Esophagus muscularis mucosa (tissue), 4 donors: ENCODE measurements at places on chromosomes 1 and 21. TPM values are rescaled to one million over a fixed set of nuclear protein-coding genes. Genes with fewer than 3 reads are reported as not detected.

Gene ICOSLG
- 0.66 TPM for total RNA-seq

Gene SFN
- total RNA-seq: 0.33 TPM

Gene FCGR2B
- 34.9 TPM for total RNA-seq

Gene LCE1E
- total RNA-seq: not detected

Gene CDC20
- not detected for total RNA-seq

Gene GNG12
- total RNA-seq: 115 TPM

Gene SHE
- 12.5 TPM for total RNA-seq

Gene ACADM
- 71.1 TPM for total RNA-seq

Gene MTX1
- total RNA-seq: 52.8 TPM

Gene GREM2
- total RNA-seq: 0.83 TPM

Gene PTBP2
- total RNA-seq: 96.2 TPM

Gene RUNX3
- 1.2 TPM for total RNA-seq

GRCh38 chr1:94971491-94971924 is 44.6 kb upstream of the CNN3 start:
- no peak for DNase-seq

- DNase-seq: no peak
Observed at GRCh38 chr1:232767305-232768074, 37.7 kb upstream of the MAP10 start.

DNA sequence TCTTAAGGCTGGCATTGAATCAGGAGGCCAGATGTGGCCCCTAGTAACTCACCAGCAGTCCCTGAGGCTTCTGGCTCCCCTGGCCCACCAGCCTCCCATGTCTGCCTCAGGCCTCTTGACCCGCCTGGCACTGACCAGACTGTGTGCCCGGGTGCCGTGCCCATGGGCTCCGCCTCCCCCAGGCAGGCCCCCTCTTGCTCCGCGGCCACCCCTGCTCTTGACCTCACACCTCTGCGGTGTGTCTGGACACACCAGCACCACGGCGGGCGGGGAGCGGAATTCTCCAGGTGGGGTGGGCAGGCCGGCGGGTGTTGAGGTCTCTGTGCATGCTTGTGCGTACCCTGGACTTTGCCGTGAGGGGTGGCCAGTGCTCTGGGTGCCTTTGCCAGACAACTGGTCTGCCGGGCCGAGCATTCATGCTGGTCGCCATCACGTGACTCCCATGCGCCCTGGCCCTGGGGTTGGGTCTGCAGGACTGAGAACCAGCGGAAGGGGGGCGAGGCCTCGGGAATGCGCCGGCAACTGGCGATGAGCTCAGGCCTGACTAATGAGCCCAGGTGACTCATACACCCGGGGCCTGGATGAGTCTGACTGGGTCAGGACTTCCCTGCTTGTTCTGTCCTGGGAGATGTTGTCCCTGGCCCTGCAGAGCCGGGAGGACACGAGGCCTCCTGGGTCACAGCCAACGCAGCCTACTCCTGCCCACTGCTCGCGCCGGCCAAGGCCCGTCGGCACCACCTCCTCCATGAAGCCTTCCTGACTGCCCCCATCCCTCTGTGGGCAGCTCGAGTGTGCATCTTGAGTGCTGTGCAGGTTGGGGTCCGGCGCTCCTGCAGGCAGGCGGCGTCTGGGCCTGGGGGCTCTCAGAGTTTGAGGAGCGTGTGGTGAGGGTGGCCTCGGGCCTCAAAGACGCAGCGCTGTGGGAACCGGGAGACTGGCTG is 22.6 kb downstream of the COL18A1 start:
- no peak for DNase-seq

DNA sequence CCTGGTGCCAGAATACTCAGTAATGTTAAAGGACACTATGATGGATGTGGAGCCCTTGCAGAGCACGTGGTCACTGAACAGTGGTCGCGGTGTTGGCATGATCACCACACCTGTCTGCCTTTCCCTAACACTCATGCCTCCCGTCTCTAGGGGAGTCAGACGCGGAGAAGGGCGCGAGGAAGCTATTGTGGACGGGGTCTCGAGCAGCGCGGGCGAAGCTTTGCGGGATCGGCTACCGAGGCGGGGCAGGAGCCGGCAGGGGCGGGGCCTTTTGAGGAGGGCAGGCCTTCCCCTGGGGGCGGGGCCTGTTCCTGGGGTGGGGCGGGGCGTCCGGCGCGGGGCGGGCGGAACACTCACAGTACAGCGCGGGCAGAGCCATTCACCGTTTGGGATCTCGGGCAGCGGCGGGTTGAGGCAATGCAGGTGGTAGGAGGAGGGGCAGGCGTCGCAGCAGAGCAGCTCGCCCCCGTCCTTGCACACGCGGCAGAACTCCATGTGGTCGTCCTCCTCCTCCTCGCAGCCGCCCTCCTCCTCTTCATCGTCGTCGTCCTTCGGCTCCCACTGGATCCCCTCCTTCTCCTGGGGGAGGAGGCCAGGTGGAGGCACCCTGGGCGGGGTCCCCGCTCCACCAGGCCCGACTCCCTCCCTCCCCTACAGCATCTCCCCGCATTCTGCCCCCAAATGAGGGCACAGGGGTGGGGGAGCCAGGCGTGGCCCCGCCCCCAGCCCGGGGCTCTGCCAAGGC is 31.5 kb downstream of the CHD5 start:
- no peak for DNase-seq

DNA sequence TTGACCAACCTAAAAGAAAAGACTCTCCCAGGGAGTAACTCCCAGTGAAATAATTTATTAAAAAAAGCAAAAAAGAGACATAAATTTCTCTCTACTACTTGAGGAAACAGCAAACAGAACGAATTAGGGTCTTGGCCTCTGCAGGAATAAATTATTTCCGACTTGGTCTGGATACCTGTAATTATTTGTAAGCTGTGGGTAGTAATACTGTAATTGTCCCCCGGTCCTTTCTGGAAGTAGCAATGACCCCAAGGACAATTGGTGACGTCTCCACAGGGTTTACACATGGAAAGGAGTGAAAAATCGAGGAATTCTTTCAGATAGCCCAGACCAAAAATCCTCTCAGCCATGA is 3.7 kb upstream of the SIM2 start:
- no peak for DNase-seq

- DNase-seq: no peak
Observed at GRCh38 chr21:34065027-34065426, 8.4 kb upstream of the MRPS6 start.

DNA sequence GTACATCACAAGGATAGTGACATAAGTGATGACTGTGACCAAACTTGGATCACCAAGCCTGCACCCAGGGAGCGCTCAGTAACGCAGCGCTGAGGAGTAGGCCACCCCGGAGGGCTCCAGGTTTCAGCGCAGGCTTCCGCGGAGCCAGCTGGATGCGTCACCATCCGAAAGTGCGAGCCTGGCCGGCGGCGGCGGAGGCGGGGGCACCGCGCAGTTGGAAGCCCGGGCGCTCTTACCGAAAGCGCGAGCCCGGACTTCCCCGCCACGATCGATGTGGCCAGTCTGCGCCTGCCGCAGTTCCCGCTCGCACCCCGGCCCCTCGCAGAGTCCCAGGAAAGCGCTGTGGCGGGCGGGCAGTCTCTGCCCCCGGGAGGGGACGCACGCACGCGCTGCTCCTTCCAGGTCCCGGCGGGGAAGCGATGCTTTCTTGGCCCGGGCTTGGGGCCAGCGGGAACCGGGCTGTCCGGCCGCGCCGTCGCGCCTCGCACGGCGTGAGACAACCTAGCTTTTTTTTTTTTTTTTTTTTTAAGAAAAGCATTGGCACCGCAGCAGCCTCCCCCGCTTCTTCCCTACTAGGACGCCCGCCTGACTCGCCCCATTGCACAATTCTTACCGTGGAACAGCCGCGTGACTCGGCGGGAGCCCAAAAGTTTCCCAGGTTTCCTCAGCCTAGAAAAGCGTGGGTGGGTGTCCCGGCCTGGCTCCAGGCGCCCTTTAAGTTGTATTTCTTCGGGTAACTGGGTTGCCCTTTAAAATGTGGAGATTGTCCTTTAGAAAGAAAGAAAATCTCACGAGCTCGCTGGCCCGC is 36.4 kb upstream of the JAK1 start:
- DNase-seq: peak; percentile 98

- no peak for DNase-seq
Observed at GRCh38 chr1:150765296-150765976, at the start of gene CTSS. Gene CTSS, minus strand, starts transcription at chr1:150765778. Its CDS starts 1,015 bp downstream, at chr1:150764763.

DNA sequence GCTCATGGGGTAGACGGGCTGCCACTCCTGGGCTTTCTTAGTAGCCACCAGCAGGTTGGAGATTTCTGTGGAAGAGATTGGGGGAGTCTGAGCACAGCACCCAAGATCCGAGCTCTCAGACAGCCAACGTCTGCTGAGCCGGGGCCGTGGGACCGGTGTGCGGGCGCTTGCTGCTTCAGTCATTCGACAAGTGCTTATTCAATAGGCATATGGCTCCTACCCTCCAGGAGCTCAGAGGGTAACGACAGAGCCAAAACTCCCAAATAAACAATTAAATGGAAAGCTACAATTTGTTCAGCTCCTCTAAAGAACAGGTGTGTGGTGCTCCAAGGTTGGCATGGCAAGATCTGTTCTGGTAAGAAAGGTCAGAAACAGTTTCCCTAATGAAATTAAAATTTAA is 106.0 kb downstream of the RAVER2 start:
- DNase-seq: no peak

DNA sequence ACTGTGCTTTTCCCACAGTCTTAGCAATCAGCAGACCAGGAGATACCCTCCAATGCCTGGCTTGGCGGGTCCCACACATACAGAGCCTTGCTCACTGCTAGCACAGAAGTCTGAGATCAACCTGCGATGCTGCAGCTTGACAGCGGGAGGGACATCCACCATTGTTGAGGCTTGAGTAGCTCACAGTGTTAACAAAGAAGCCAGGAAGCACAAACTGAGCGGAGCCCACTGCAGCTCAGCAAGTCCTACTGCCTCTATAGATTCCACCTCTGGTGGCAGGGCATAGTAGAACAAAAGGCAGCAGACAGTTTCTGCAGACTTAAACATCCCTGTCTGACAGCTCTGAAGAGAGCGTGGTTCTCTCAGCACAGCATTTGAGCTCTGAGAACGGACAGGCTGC is 33.4 kb downstream of the MNDA start:
- no peak for DNase-seq

- no peak for DNase-seq
Observed at GRCh38 chr1:94024104-94024792, 96.7 kb downstream of the ABCA4 start.

DNA sequence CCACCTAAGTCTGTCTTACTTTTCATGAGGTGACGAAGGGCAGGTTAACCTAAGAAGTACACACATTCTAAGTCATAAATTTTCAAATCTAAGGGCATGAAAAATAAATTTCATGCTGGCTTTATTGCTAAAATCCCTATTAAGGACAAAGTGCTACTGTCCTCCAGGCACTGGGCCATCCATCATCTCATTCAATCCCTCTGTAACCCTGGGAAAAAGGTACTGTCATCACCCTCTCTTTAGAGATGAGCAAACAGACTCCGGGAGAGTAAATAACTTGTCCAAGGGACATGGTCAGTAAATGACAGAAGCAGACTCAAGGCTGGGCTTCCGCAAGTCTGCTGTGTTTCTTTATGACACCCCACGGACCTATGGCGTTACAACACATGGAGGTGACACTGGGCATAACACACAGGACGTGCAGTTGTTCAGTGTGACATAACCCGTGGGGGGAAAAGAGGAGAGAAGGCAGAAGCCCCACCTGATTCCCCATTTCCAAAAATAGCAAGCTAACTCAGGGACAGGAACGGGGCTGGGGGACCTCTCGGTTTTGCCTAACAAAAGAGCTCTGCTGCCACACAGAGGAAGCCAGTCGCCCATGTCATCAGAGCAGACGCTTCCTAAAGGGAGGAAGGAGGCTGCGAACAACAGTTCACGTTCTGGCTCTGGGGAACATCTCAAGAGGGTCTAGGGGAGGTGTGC is 12.5 kb upstream of the SRM start:
- DNase-seq: no peak

- DNase-seq: no peak
Observed at GRCh38 chr1:180805316-180805715, 107.4 kb upstream of the KIAA1614 start.

GRCh38 chr21:25565272-25566211 is 41.7 kb downstream of the MRPL39 start:
- DNase-seq: no peak

- DNase-seq: no peak
Observed at GRCh38 chr1:246647113-246647512, 77.1 kb upstream of the SCCPDH start.

DNA sequence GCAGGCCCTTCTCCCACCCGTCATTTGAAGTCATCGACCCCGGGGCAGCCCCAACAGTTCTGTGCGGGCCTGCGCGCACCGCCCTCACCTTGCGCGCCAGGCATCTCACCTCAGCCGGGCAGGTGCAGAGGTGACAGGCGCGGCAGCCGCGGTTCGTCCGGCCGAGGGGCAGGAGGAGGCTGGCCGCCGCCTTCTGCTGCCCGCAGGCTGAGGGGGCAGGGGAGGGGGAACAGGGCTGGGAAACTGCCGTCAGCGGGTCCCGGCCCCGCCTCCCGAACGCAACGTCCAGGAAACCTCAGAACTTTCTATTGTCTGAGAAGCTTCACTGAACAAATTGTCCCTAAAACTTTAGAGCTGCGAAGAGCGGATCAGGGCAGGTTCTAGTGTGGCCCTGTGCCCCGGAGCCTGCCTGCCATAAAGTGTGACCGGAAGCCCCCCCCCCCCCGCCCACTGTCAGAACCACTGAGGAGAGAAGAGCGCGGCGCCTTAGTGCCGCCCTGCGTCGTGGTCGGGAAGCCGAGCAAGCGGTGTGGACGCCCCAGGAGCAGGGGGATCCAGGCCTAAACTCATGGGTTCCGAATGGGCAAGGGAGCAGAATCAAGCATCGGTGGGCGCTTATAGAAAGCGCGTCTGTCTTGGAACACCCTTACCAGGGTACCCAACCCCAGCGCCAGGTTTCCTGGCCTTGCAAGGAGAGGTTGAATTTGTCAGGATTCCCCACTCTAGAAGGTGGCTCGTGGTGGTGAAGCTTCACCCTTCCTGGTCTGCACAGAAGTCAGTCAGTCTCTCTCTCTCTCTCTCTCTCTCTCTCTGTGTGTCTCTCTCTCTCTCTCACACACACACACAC is 13.3 kb upstream of the TBX15 start:
- no peak for DNase-seq

- no peak for DNase-seq
Observed at GRCh38 chr1:8669606-8670335, 147.7 kb downstream of the RERE start.

DNA sequence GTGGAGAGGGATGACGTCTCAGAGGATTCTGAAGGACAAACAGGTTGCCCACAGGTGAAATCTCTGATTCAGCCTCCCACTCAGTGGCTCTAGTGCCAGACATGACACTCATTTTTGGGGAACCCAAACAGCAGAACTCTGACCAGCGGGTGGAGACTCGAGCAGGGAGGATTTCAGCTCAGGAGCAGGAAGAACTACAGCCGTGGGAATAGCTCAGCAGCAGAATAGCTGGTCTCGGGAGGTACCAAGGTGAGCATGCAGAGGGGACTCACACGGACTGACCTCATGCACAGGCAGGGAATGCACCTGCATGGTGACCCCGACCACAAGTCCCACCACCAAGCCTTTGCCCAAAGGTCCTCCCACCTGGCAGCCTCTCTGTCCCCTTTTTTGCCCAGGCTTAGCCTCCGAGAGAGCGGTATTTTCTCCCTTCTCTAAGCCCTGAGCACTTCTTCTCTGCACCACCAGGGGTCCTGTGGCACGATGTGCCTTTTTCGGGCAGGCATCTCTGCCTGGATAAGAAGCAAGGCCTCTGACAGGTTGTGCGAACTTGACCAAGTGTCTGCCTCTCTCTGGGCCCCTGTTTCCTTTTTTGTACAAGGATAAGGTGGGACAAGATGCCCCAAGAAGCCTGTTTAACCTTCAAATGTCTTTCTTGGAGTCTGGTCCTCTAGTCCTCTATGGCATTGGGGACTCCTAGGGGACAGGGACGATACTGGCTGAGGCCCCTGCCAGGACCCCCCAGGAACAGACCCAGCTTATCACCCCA is 8.8 kb upstream of the FGR start:
- DNase-seq: no peak
